ENCODE measurements at places on chromosomes 4 and X. TPM values are rescaled to one million over a fixed set of nuclear protein-coding genes. Genes with fewer than 3 reads are reported as not detected.

GRCh38 chr4:139978692-139979091, 175.3 kb downstream of the MAML3 start:
- peaks cover 28% of the 10 kb centered on the region for H3K4me1 ChIP-seq
- H3K27ac ChIP-seq = peak overlapping the region; percentile 58
- H3K4me3 ChIP-seq = no peak overlapping the region
- peak; percentile 34 for DNase-seq
- no peaks in the 10 kb centered on the region for H3K36me3 ChIP-seq

GRCh38 chr4:114364857-114365256, 233.8 kb upstream of the UGT8 start:
- H3K27me3 ChIP-seq = peaks cover 7% of the 10 kb centered on the region
- DNase-seq = no peak
- H3K4me3 ChIP-seq = no peak overlapping the region
- H3K27ac ChIP-seq = no peak overlapping the region
- H3K36me3 ChIP-seq = no peaks in the 10 kb centered on the region

DNA sequence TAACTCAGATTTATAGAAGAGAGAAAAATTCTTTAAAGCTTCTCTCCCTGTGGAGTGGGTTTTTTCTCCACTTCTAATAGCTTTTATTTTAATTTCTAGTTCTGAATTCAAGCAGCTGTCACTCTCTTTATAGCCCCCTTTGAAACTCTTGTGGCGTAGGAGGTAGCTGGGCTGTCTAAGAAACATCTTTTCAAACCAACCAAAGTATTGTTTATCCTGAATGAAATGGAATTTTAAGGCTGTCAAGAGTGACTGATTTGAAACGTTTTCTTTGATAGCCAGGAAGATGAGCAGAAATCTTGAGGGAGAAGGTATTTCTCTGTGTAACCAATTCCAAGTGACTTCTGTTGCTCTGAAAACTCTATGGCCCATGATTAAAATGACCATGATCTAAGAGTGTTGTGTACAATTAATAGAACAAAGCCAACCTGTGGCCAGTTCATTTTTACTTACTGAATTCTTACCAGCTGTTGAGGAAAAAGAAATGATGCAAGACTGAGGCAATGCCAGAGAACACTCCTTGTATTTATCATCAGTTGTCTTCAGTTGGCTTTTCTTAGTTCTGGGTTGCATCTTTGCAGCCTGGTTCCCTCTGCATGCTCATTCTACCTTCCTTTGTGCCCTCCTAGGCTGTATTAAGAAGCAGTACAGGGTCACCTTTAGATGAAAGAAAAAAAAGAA, 298.4 kb downstream of the ARHGAP10 start:
- no peaks in the 10 kb centered on the region for H3K27me3 ChIP-seq
- H3K4me1 ChIP-seq = no peaks in the 10 kb centered on the region
- DNase-seq = no peak
- H3K4me3 ChIP-seq = no peak overlapping the region
- H3K36me3 ChIP-seq = peaks cover 2% of the 10 kb centered on the region
- H3K27ac ChIP-seq = peak overlapping the region; percentile 45

ZNF185 gene
- 2.1 TPM for total RNA-seq

DNA sequence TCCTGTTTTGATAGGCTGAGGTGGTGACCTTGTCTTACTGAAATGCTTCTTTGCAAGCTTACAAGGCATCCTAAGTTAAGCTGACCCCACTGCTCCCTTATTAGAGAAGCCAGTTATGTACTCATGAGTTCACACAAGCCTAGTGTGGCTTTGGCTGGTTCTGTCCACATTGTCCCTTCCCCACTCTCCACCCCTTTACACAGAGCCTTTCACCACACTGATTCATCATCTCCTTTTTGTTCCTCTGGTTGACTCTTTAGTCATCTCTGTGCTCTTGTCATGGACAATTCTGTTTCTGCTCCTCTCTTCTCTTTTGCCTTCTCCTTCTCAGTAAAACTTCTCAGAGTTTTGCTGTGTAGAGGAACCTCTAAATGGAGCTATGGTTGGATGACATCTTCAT, 4.9 kb downstream of the CHRNA9 start:
- H3K4me1 ChIP-seq = peaks cover 5% of the 10 kb centered on the region
- no peaks in the 10 kb centered on the region for H3K27me3 ChIP-seq
- H3K27ac ChIP-seq = peak overlapping the region; percentile 8
- H3K36me3 ChIP-seq = no peaks in the 10 kb centered on the region
- no peak overlapping the region for H3K4me3 ChIP-seq

GRCh38 chr4:10164877-10165283, 48.3 kb upstream of the WDR1 start:
- H3K4me1 ChIP-seq = peaks cover 12% of the 10 kb centered on the region
- no peak overlapping the region for H3K27ac ChIP-seq
- no peak overlapping the region for H3K4me3 ChIP-seq

DNA sequence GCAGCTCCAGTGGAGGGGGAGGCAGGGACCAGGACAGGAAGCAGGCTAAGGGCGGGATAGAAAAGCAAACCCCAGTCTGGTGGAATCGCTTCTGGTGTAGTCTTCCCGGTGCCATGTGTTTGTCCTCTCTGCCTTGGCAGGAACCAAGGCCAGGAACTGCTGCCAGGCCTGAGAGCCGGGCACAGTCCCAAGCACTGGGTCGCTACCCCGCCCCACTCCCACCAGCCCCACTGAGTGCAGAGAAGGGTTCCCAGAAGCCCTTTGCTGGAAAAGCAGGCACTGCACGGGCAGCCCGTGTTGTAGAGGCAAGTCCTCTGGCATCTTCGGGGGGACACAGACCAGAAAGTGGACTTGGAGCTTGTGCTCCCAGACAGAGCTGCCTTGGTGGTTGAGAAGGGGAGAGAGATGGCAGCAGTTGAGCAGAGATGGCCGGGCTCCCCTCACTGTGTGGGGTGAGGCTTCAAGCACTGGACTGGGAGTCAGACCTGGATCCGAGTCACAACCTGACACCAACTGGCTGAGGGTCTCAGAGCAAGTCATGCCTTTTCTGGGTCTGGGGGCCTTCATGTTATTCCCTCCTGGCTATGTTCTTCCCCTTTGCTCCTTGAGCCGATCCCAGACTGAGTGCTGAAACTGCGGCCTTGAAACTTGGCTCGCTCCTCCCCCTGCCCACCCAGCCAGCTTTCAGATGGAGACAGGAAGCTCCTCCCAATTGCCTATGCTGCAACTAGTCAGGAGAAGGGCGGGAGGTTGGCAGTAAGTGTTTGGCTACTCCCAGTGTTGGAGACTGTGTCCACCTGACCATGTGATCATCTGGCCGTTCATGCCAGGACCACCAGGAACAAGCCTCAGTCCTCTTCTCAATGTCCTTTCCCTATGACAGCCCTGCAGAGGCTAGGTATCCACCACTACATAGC, 59.7 kb upstream of the MTM1 start:
- no peak for DNase-seq
- no peaks in the 10 kb centered on the region for H3K4me1 ChIP-seq
- H3K4me3 ChIP-seq = no peak overlapping the region
- H3K27me3 ChIP-seq = no peaks in the 10 kb centered on the region
- no peak overlapping the region for H3K27ac ChIP-seq
- no peaks in the 10 kb centered on the region for H3K36me3 ChIP-seq

GJB1 gene
- total RNA-seq = not detected

DNA sequence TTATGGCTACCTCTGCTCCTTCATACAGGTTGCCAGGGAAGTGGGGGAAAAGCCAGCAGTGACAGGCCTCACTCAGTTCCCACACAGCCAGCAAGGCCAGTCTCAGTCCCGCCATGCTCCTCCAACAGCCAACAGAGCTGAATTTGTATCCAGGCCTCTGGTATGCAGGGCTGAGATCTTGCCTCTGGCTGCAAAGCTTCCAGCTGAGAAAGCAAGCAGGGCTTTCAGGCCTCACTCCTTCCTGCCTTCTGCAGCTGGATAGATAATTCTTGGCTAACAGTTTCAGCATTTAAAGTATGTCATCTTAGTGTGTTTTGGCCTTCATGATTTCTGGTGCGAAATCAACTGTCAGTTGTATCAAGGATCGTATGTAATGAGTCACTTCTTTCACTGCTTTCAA, 103.6 kb downstream of the GNL3L start:
- no peak overlapping the region for H3K4me3 ChIP-seq
- no peaks in the 10 kb centered on the region for H3K27me3 ChIP-seq
- no peak for DNase-seq
- peaks cover 11% of the 10 kb centered on the region for H3K36me3 ChIP-seq
- no peak overlapping the region for H3K27ac ChIP-seq
- peaks cover under 1% of the 10 kb centered on the region for H3K4me1 ChIP-seq

NAT8L gene
- total RNA-seq = 0.55 TPM

- no peaks in the 10 kb centered on the region for H3K27me3 ChIP-seq
- H3K4me3 ChIP-seq = no peak overlapping the region
- peaks cover 2% of the 10 kb centered on the region for H3K4me1 ChIP-seq
- no peak for DNase-seq
- H3K36me3 ChIP-seq = no peaks in the 10 kb centered on the region
These were observed 102.8 kb downstream of the STOX2 start for GRCh38 chr4:184007891-184008290.

GRCh38 chrX:9728261-9728660, 37.4 kb downstream of the GPR143 start:
- no peak overlapping the region for H3K27ac ChIP-seq
- H3K4me3 ChIP-seq = no peak overlapping the region
- peaks cover 1% of the 10 kb centered on the region for H3K36me3 ChIP-seq
- H3K4me1 ChIP-seq = peaks cover 6% of the 10 kb centered on the region

- no peaks in the 10 kb centered on the region for H3K27me3 ChIP-seq
- no peak overlapping the region for H3K27ac ChIP-seq
- no peak overlapping the region for H3K4me3 ChIP-seq
- no peaks in the 10 kb centered on the region for H3K4me1 ChIP-seq
- H3K36me3 ChIP-seq = no peaks in the 10 kb centered on the region
These were observed 292.9 kb downstream of the SPIN4 start for GRCh38 chrX:63058204-63058603.

DNA sequence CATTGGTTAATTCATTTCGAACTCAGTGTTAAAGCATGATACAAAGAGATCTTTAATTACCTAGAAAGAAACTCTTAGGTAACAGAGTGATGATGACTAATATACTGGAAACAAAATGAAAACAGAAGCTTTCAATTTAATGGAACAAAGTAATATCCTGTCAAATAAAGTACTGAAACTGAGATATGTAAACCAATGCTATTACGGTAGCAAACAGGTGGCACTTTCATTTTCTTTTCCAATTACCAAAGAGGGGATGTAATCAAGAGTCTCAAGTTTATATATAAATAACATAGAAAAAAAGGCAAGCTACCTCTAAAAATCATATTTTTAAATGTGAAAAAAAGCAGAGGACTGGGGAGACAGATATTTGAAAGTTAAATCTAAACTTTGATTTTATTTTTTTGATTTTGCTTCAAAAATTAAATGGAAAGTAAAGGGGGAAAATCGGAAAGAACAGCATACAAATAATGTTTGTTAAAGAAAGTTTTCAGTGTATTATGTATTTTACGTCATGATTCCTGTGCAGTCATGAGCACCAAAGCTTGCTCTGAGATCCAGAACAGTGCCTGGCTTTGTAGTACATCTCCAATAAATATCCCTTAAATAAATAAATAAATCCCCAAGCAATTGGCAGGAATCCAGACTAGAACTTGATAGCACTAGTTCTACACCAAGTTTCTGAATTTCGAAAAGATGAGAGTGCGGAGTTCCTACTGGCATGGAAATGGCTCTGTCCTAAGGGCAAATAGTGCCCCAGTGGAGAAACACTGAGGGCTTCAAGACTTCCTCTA, 25.0 kb upstream of the RAPGEF2 start:
- peak overlapping the region; percentile 21 for H3K4me3 ChIP-seq
- DNase-seq = no peak

- no peaks in the 10 kb centered on the region for H3K36me3 ChIP-seq
- no peak overlapping the region for H3K4me3 ChIP-seq
- H3K4me1 ChIP-seq = no peaks in the 10 kb centered on the region
- H3K27ac ChIP-seq = no peak overlapping the region
These were observed 325.8 kb downstream of the ARAP2 start for GRCh38 chr4:35918491-35918977.

All from activated CD4-positive, alpha-beta T cell treated with anti-CD3 and anti-CD28 coated beads for 36 hours (primary cell).